Subcutaneous adipose tissue (tissue), 4 donors: ENCODE measurements at places on chromosomes 1 and 21. TPM values are rescaled to one million over a fixed set of nuclear protein-coding genes. Genes with fewer than 3 reads are reported as not detected.

OR2T6 gene
- not detected for total RNA-seq

NDUFS5 gene
- 497 TPM for total RNA-seq

SDE2 gene
- 22.6 TPM for total RNA-seq

AGTRAP gene
- total RNA-seq, result 64.5 TPM

TAS1R1 gene
- not detected for total RNA-seq

AIM2 gene
- 2.5 TPM for total RNA-seq

PGBD2 gene
- total RNA-seq, result 5.8 TPM

AADACL4 gene
- not detected for total RNA-seq

CYP4X1 gene
- 22.3 TPM for total RNA-seq

SLC37A1 gene
- total RNA-seq, result 4.0 TPM

OR2L13 gene
- not detected for total RNA-seq

TOR1AIP2 gene
- 57.7 TPM for total RNA-seq

KRTAP11-1 gene
- not detected for total RNA-seq

EVA1C gene
- 56.1 TPM for total RNA-seq

NFASC gene
- 0.88 TPM for total RNA-seq

TXNIP gene
- 3,663 TPM for total RNA-seq

UQCRHL gene
- total RNA-seq, result 1.7 TPM

C1QB gene
- 1,649 TPM for total RNA-seq

LMO4 gene
- total RNA-seq, result 32.8 TPM

DISC1 gene
- 9.8 TPM for total RNA-seq

PTPN14 gene
- total RNA-seq, result 29.0 TPM

NBPF3 gene
- total RNA-seq, result 10.1 TPM

NEK2 gene
- total RNA-seq, result 1.1 TPM

CHRNB2 gene
- not detected for total RNA-seq

BRINP3 gene
- 2.4 TPM for total RNA-seq

MTF1 gene
- total RNA-seq, result 6.4 TPM
